ENCODE measurements at places on chromosomes 16 and 17.

DNA sequence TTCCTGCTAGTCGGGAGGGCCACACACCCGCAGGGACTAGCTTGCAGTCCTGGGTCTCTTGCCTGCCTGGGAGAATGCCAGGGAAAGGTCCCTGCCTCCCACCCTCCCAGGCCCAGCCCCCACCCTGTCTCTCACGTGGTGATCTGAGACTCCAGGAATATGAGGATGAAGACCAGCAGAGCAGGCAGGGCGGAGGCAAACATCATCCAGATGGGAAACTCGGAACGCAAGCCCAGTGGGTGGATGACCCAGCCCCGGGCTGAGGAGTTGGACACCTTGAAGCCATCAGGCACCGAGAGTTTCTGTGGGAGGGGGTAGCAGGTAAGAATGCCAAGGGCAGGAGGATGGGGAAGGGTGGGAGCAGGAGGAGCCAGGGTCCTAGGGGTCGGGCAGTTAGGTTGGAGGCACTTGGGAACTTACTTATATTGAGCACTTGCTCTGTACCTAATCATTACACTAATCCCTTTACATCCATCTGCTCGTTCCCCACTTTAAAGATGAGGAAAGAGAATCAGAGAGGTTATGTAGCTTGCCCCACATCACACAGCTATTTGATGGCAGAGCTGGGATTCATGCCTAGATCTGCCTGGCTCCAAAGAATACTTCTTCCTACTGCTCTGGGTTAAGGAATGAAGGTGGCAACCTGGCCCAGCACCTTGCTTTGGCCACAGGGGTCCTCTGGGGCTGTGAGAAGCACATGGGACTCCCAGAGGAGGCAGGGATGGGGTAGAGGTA is 13.4 kb downstream of the SLC4A1 start:
- no peak for DNase-seq

GRCh38 chr16:47213761-47214440 is 70.2 kb upstream of the NETO2 start:
- DNase-seq, result no peak

GRCh38 chr17:42438600-42439567 is 15.8 kb upstream of the CAVIN1 start:
- DNase-seq, result no peak

- DNase-seq, result no peak
Observed at GRCh38 chr16:19691161-19691711, 26.8 kb downstream of the KNOP1 start.

- no peak for DNase-seq
Observed at GRCh38 chr16:84357191-84357651, 11.1 kb upstream of the ATP2C2 start.

GRCh38 chr17:59783221-59784047 is 76.0 kb downstream of the VMP1 start:
- DNase-seq, result no peak

DNA sequence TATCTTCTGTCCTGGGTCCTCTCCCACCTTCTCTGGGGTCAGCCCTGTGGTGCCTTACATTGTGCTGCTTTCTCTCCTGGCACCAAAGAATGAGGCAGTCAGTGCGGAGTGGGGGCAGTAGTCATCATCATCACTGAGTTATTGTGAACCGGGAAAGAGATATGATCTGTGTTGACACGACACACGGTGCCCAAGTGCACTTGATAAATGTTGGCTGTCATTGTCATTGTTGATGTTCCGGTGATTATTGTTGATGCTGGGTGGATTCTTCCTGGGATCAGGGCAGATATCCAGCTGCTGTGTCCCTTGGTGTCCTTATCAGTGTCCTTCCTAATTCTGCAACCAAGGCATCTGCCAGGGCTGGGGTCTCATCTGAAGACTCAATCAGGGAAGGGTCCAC is 121.7 kb downstream of the ABCC6 start:
- no peak for DNase-seq

- no peak for DNase-seq
Observed at GRCh38 chr17:56593646-56594319, at the start of gene NOG. Gene NOG (plus strand): TSS chr17:56593699. CDS start chr17:56594224, 525 bp downstream.

GRCh38 chr17:71342737-71343136 is 778.1 kb upstream of the SOX9 start:
- no peak for DNase-seq

- DNase-seq, result no peak
Observed at GRCh38 chr16:58466396-58466795, 33.5 kb upstream of the NDRG4 start.

GRCh38 chr16:66408163-66409048 is 18.7 kb upstream of the BEAN1 start:
- DNase-seq, result no peak

- DNase-seq, result no peak
Observed at GRCh38 chr17:28271431-28271830, 47.6 kb upstream of the TMEM97 start.
